ENCODE measurements at places on chromosomes 16 and 17.

DNA sequence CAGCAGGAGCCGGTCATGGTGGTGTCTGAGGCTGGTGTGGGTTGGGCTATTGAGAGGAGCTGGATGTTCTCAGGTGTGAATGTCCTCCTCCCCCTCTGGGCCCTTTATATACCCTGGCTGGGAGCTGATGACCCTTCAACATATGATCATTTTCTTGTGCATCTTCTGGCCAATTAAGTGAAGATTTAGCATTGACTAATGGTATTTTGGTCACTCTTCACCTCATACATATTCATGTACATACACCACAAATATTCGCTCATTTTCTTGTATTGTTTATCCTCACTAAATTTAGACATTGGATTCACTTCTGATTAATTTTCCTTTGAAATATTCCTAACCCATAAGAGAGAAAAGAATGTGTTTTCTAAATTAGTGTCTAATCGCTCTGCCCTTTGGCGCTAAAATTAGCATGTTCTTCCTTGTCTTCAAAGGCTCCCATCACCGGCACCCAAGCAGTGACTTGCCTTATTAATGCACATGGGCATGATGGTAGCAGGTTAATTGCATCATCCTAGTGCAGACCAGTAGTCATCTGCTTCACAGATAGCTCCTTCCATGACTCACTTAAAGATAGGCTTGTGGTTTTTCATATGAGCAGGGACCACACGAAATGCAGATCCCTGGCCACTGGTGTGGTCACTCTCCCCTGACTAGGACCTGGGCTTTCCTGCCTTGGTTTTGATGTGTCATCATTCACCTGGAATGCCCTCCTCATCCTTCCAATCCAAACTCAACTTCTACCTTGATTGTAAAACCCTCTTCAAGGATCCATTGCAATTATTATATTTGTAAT is at the start of gene KRTAP2-4:
KRTAP2-4 (minus strand) TSS at position 51 of the 796 bp plus-strand sequence; CDS start at position 17, 34 bp downstream.
- no peak for DNase-seq

DNA sequence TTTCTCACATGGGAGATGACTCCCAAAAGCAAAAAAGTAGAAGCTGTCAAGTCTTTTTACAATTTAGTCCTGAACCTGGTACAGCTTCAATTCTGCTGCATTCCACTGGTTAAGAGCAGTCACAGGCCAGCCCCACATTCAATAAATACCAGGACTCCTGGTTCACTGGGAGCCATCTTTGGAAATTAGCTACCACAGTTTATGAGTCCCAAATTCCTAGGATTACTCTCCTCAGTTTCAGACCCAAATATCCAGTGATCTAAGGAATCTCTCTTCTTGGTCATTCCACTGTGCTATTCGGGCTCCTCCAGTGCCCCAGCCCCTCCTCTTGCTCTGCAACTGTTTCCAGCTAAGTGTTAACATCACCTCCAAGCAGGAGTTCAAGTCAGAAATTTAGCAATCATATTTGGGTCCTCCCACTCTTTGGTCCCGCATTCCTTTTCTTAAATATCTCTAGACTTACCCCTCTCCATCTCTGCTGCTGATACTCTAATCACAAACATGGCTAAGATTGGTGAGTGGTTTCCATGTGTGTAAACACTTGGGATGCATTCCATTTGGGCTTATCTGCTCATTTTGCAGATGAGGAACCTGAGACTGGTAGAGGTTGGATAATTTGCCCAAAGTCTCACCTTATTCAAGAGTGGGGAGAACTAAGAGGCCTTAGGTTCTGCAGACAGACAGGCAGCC is 9.6 kb upstream of the WIPF2 start:
- no peak for DNase-seq

GRCh38 chr17:5705876-5706576 is 121.7 kb upstream of the NLRP1 start:
- no peak for DNase-seq

- no peak for DNase-seq
These were observed 18.1 kb upstream of the TBX2 start for GRCh38 chr17:61381537-61381936.

DNA sequence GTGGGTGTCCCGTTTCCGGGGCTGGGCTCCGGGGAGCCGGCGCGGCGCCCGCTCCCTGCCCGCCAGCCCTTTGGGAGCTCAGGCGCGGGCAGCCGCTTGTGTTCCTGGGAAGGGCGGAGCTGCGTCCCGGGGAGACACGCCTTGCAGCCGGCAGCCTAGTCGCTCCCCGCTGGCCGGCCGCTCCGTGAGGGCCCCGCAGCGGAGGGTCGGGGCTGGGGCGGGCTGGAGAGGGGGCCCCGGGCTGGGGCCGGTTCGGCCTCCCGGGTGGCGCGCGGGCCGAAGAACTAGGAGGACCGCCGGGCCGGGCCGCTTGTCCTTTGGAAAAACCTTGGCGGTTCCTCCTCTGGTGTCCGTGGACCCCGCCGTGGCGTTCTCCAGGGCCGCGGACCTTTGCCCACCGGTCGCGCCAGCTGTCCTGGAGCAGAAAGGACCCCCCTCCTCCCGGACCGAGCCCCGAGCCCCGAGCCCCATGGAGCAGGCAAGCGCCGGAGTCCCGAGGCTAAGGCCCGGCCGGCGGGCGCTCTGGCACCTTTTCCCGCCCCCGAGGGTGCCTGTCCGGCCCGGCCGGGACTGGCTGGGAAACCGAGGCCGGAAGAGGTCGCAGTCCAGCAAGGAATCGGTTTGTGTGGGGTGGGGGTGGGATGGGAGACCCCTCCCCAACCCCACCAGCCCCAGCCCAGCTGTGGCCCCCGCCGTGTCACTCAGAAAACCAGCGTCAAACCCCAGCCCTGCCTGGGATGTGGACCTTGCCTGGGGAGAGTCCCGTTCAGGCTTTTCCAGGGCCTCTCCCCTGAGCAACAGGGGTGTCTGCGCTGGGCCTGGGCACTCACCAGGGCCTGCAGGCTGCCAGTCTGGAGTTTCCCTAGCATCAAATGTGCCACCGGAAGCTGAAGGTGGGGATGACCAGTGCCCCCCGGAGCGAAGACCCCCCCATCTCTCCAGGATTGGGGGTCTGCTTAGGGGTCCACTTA is 6.8 kb upstream of the TBC1D3B start:
- no peak for DNase-seq

GRCh38 chr16:82751020-82751419 is 124.3 kb downstream of the CDH13 start:
- DNase-seq = no peak

DNA sequence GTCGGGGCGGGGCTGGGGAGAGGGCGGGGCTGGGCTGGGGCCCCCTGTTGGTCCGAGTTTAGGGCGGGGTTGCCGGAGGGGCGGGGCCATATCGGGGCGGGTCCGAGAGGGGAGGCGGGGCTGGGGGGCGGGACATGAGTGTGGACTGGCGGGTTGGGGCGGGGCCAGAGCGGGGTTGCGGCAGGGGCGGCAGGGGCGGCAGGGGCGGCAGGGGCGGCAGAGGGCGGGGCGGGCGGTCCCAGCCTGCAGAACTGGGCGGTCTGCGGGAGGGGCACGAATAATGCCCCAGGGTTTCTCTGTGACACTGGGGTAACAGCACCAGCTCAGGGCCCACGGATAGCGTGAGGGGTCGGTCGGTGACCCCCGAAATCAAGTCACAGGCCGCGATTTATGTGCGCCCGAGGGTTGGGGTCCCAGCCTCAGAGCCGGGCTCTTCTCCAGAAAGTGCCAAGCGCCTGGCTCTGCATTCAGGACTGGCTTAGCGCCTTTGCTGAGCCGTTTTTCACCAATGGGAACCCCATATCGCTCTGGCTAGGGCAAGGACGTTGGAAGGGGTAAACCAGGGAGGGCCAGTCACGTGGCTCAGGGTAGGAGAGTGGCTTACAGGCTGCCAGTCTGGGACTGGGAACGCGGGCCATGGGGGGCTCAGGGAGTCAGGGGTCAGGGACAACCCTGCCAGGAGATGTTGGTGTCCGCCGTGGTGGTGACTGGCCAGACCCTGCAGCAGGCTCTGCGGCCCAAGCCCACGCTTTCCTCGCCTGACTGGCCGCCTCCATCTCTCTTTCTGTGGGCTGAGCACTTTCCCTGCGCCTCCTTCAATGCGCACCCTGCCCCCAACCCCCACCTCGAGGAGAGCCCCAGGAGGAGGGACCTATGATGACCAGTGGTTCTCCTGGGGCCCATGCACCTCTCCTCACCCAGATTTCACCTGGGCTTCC is 1.2 kb upstream of the METTL26 start:
- no peak for DNase-seq

DNA sequence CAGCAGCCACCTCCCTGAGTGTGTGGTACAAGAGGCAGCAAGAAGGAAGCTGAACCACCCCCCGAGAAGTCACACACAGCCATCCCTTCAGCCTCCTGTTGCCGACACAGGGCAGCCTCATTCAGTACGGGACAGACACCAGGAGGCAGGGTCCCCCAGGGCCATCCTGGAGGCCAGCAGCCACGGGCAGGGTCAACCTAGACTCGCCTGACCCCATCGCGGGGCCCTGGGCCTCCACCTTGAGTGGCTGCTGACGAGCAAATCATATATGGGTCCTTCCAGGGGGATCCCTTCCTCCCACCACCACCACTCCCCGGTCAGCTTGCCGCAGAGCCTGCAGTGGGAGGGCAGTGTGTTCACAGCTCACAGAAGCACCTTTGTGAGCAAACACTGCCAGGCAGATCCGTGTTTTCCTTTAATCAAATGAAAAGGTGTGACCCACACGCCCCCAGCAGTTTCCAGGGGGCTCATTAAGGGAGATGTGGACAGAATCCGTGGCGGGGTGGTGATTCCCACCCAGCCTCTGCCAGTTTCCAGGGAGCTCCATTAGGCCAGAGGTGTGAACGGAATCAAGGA is 5.6 kb upstream of the ACSF3 start:
- DNase-seq = no peak

Data from SW 1271 (cell line).